HL-60 (cell line): ENCODE measurements at places on chromosomes 2 and 18.

DNA sequence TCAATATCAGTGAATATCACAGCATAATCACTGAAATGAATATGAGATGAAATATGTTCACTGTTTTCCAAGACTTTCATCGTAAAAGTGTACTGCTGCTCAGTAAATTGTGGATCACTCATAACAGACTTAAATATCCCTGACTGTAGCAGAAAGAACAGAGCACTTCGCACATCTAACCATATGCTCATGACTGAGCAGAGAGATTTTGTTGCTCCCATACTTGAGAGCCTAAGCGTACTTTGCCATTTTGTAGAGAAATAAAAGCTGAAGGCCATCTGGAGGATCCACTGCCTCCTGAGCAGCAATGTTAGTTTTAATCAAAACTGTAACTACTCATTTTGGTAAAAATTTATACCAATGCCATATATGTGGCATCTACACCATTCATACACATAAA is 243.5 kb downstream of the STK39 start:
- no peak for DNase-seq

- no peak for DNase-seq
Measured at GRCh38 chr2:173496746-173497145, 142.1 kb downstream of the CDCA7 start.

DNA sequence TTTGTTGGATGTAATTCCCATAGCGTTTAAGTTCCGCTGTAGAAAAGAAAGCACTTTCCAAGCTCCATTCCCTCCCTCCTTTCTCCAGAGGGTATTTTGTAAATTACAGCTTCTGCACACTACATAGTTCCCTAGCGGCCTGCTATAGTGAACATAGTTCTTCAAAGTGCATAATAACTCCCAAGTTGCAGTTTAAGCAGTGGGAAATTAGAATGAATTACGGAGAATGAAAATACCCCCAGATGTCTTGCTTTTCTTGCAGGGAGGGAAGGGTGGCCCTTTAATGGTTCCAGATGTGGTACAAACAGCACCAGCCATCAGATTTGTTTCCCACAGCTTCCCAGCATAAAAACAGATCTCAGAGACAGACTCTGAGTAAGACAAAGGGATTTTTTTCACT is 893.9 kb downstream of the SUCLG1 start:
- DNase-seq: no peak

DNA sequence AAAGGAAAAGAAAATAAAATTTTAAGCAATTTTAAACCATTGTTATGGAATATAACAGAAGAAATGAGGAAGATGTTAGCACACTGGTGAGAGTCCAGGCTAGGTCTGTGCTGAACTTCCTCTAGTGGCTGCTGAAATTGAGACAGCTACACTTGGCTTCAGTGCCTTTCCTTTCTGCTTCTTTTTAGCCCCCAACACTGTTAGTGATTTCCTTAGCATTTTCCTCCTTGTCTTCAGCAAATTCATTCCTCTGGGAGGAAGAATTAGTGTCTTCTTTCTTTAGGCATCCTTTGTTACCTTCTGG is 47.6 kb downstream of the ITGAV start:
- DNase-seq: peak; percentile 36

- DNase-seq: peak; percentile 47
Measured at GRCh38 chr2:224885836-224886547, 156.3 kb downstream of the DOCK10 start.

GRCh38 chr2:231391981-231392380 is 3.5 kb upstream of the B3GNT7 start:
- peak; percentile 96 for DNase-seq

GRCh38 chr18:70165936-70166335 is 39.6 kb downstream of the RTTN start:
- DNase-seq: no peak

GRCh38 chr18:5237083-5237722 is 40.1 kb upstream of the AKAIN1 start:
- no peak for DNase-seq

DNA sequence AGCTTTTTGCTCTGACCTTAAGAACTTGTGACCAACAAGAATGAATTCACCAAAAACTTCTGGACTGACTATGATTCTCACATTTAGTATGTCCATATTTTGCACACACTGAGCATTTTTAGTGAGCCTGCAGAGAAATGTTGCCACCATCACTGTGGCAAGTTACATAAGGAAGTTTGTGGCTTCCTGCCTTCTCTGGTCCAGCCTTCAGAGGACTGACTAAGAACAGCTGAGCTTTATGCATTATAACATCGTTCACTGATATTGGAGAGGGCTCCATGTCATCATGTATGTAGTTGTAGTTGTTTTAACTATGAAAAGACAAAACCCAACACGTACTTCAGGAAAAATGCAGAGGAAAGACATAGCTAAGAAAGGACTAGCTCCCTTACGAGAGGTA is 218.0 kb upstream of the CRIM1 start:
- DNase-seq: peak; percentile 2

GRCh38 chr18:57325491-57326166 is 26.7 kb upstream of the ST8SIA3 start:
- no peak for DNase-seq

GRCh38 chr18:75360215-75360614 is 67.3 kb downstream of the SMIM21 start:
- DNase-seq: no peak

DNA sequence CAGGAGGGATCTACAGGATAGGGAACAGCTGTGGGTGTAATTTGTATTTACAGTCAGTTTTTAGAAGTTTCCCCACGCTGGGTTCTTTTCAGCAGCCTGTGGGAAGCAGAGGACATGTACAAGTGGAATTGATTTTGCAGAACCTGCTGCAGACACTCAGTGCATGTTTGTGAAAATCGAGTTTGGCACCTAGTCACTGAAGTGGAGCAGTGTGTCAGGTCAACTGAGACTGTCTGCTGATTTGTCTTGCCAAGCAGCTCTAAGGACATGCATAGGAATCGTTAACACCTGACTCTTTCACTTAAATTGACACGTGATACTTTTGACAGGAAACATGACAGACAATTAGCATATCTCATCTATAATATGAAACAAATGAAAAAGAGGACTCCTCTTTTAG is 416.6 kb downstream of the TMX3 start:
- DNase-seq: no peak

DNA sequence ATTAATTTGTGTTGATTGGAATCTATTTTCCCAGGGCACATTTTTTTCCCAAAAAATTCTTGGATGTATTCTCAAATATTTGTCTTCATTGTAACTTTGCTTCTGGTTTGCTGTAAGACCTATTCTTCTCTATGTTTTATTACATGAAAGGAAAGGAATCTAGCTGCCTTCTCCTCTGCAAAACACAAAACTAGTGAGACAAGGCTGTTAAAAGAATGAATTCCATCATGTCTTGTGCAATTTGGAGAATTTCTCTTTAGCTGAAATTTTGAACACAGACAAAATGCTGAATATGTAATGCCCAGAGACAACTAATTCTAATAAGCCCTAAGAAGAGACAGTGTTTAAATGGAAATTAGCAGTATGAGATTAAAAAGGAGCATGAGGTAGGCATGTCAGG is 275.9 kb downstream of the CDH20 start:
- no peak for DNase-seq

DNA sequence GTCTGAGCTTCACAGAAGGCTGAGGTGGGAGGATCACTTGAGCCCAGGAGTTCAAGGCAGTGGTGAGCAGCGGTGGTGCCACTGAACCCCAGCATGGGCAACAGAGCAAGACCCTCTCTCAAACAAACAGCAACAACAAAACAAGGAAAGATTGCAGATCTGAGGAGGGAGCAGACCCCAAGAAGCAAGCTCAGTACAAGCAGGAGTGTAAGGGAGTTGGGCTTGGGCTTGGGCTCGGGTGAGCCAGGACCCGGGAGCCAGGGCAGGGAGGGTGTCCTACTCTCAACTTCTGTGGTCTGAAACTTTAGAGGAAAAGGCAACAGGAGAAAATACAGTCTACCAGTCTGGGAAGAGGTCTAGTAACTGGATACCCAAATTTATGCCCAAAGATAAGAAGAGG is 92.0 kb upstream of the RAB12 start:
- no peak for DNase-seq

- no peak for DNase-seq
Measured at GRCh38 chr2:146240391-146240790, 1604.4 kb upstream of the ACVR2A start.

DNA sequence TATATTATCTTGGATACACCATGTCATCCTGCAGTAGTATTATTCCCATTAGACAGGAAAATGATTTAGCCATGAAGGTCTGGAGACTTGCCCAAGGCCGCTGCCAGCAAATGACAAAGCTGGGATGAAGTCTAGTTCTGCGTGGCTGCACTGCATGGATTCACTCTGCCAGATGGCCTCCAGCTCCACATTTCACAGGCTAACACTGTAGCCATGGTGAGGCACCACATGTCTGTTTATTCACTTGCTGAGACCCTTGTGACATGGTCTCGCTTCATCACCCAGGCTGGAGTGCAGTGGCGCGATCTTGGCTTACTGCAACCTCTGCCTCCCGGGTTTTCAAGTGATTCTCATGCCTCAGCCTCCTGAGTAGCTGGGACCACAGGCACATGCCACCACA is 31.5 kb upstream of the SCG2 start:
- no peak for DNase-seq

- DNase-seq: peak; percentile 42
Measured at GRCh38 chr2:169090133-169090820, 20.9 kb downstream of the DHRS9 start.

DNA sequence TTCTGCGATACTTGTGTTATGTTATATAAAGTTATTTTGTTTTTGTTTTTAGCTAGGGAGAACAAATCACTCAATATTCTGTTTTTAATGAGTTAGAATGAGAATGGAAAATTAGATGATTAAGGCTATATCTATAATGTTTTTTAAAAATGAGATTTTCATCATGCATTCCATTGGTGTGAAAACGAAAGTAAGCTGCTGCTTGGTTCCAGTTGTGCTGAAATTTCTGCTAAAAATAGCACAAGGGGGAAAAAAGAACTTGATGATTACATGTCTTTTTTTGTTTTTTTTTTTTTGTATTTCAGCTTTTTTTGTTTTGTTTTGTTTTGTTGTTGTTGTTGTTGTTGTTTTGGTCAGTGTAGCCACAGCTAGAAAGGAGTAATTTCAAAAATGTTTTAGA is 242.6 kb upstream of the KCNJ3 start:
- DNase-seq: no peak

GRCh38 chr2:95052307-95052706 is 26.8 kb downstream of the MAL start:
- no peak for DNase-seq

- no peak for DNase-seq
Measured at GRCh38 chr2:72148837-72149555, 1.3 kb upstream of the CYP26B1 start.

GRCh38 chr2:62145478-62146100 is 50.3 kb upstream of the B3GNT2 start:
- peak; percentile 34 for DNase-seq

DNA sequence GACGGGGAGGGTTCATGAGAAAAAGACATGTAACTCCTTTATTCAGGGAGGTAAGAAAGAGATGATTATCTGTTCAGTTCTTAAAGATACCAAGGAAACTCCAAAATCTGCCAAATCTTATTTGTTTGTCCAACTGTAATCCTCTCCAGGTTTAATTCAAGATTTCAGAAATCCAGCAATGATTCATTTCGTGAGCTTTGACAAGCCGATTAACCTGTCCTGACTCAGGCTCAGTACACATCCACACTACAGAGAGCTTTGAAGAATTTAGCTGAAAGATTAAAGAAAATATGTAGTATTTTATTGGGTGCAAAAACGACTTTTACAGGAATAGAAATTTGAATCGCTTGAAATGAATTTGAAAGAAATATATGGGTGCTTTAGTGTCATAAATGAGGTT is 1.1 kb downstream of the SPAG16 start:
- DNase-seq: no peak

- DNase-seq: no peak
Measured at GRCh38 chr18:69408522-69408921, 7.8 kb downstream of the DOK6 start.

GRCh38 chr2:88608184-88608583 is 19.1 kb downstream of the EIF2AK3 start:
- DNase-seq: no peak

- DNase-seq: no peak
Measured at GRCh38 chr2:141641462-141641861, 489.4 kb downstream of the LRP1B start.

GRCh38 chr2:167914969-167915368 is 332.4 kb downstream of the STK39 start:
- no peak for DNase-seq

- peak; percentile 45 for DNase-seq
Measured at GRCh38 chr2:15159751-15160177, 401.4 kb downstream of the NBAS start.

GRCh38 chr2:168594778-168595177 is 138.7 kb downstream of the CERS6 start:
- DNase-seq: no peak

GRCh38 chr18:11002277-11002676 is 147.1 kb downstream of the PIEZO2 start:
- no peak for DNase-seq

- no peak for DNase-seq
Measured at GRCh38 chr2:43427032-43427424, 168.8 kb downstream of the THADA start.

GRCh38 chr2:164178835-164179465 is 442.3 kb downstream of the GRB14 start:
- DNase-seq: no peak

- DNase-seq: no peak
Measured at GRCh38 chr2:205858881-205859441, 176.7 kb downstream of the NRP2 start.

- DNase-seq: no peak
Measured at GRCh38 chr2:118987886-118988285, 45.9 kb downstream of the MARCO start.

DNA sequence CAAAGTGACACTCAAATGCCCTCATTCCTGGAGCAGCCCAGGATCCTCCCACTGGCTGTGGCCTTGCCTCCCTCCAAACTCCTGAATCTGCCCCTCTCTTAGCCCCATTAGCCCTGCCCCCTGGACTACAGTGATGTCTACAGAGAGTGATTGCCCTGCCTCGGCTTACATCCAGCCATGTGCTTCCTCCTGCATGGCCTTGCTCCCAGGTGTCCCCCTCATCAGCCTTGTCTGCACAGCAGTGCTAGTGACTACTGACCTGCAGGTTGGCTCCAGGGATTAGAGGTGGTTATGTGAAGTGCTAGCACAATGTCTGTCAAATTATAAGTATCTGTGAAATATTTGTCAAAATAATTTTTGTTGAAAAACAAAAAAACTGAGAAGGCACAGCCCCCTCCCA is 259.1 kb upstream of the MYT1L start:
- DNase-seq: no peak

- no peak for DNase-seq
Measured at GRCh38 chr2:108965540-108966289, 23.3 kb downstream of the EDAR start.

- DNase-seq: no peak
Measured at GRCh38 chr2:99404039-99404796, 67.0 kb downstream of the EIF5B start.

DNA sequence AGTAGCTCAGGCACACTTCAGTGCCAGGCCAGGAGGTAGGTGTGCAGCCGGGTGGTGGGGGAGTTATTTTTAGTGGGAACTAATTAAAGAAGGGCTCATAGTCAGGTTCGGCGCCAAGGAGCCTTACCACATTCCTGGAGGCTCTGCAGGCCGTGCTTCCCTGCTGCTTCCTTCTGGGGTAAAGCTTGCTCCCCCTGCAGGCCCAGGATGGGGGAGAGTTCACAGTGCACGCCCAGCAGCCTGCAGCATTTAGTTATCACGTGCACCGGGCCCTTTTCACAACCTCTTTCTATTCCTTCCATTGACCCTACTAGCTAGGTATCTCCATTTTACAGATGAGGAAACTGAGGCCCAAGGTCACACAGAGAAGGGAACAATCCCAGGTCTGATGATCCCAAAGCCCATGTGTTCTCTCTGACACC is 2.5 kb downstream of the KCNF1 start:
- DNase-seq: no peak

- DNase-seq: no peak
Measured at GRCh38 chr2:67872481-67872880, 190.3 kb downstream of the C1D start.
